Large intestine (tissue), 12 donors: ENCODE measurements at places on chromosomes 7 and 10.

DNA sequence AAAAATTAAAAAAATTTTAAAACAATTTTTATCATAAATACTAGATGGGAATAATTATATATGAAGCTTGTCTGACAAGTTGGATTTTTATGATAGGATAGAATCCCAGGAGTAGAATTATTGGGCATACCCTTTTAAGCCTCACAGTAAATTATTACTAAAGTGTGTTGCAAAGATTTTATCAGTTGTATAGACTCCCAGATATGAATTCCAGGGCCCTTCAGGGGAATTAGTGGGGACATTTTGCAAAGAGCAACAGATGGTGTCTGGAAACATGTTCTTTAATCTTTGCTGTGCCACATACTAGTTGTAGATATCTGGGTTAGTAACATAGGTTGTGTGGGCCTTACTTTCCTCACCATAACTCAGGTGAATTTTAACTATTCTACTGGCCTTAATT is 28.7 kb downstream of the ZEB1 start:
- H3K4me1 ChIP-seq, result no peaks in the 10 kb centered on the region
- no peaks in the 10 kb centered on the region for H3K27me3 ChIP-seq
- H3K36me3 ChIP-seq, result no peaks in the 10 kb centered on the region
- DNase-seq, result no peak
- H3K27ac ChIP-seq, result no peak overlapping the region

DNA sequence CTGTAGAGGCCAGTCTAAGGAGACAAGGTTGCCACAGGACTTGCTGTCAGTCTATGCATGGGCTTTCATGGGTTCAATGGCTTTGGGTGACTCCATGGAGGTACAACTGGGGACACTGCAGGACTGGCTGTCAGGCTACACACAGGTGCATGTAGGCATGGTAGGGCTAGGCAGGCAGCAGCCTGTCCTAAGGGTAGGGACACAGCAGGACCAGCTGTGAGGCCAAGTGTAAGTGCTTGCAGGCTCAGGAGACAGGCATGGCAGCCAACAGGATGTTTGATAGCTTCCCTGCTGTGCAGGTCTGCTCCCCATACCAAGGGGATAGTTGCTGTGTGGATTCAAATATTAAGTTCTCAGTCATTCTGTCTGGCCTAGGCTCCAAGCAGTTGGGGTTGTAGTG is 181.0 kb upstream of the NPY start:
- DNase-seq, result no peak
- H3K4me3 ChIP-seq, result no peak overlapping the region
- H3K4me1 ChIP-seq, result no peaks in the 10 kb centered on the region
- no peaks in the 10 kb centered on the region for H3K36me3 ChIP-seq

GRCh38 chr7:43943417-43944187 is 17.4 kb downstream of the UBE2D4 start:
- H3K36me3 ChIP-seq, result peaks cover 16% of the 10 kb centered on the region
- DNase-seq, result peak; percentile 51
- H3K4me1 ChIP-seq, result peaks cover 12% of the 10 kb centered on the region

GRCh38 chr7:39647816-39648215 is 24.4 kb downstream of the RALA start:
- H3K27ac ChIP-seq, result no peak overlapping the region
- no peak overlapping the region for H3K4me3 ChIP-seq

- no peaks in the 10 kb centered on the region for H3K36me3 ChIP-seq
- H3K27me3 ChIP-seq, result no peaks in the 10 kb centered on the region
- no peak overlapping the region for H3K4me3 ChIP-seq
- H3K27ac ChIP-seq, result peak overlapping the region; percentile 91
- peaks cover 12% of the 10 kb centered on the region for H3K4me1 ChIP-seq
Observed at GRCh38 chr10:78656417-78657162, 412.2 kb upstream of the ZMIZ1 start.

DNA sequence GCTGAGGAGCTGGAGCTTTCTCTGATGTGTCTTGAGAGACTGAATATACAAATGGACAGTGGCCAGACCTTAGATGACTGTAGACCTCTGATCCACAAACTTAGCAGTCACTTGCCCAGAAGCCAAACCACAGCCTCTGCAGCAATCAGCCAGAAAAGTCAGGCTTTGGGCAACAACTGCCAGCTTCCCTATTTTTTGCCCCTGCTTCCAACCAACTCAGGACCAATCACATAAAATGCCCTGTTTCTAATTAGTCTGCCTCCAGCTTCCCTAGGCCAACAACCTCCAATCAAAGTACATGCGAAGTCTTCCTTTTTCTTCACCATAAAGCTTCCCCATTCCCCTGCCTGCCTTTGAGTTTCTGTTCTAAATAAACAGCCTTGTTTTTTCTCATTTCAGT is 37.8 kb upstream of the CACUL1 start:
- H3K36me3 ChIP-seq, result no peaks in the 10 kb centered on the region
- H3K27me3 ChIP-seq, result no peaks in the 10 kb centered on the region
- no peak overlapping the region for H3K27ac ChIP-seq
- no peaks in the 10 kb centered on the region for H3K4me1 ChIP-seq
- no peak for DNase-seq
